ENCODE measurements at places on chromosomes 11 and 22. TPM values are rescaled to one million over a fixed set of nuclear protein-coding genes. Genes with fewer than 3 reads are reported as not detected.
A peak's percentile ranks its signal among the peaks of the same experiment; 100 is the strongest.

Gene PLA2G6
- 38.7 TPM for polyA plus RNA-seq

- peaks cover 64% of the 10 kb centered on the region for H3K27me3 ChIP-seq
- H3K4me3 ChIP-seq: no peak overlapping the region
- no peaks in the 10 kb centered on the region for H3K36me3 ChIP-seq
- H3K27ac ChIP-seq: no peak overlapping the region
- H3K4me1 ChIP-seq: no peaks in the 10 kb centered on the region
- no peak for DNase-seq
These were observed 21.5 kb downstream of the ETS1 start for GRCh38 chr11:128565881-128566280.

GRCh38 chr22:28750471-28750881, 8.6 kb downstream of the HSCB start:
- no peaks in the 10 kb centered on the region for H3K4me1 ChIP-seq
- no peak overlapping the region for H3K27ac ChIP-seq
- DNase-seq: peak; percentile 84

DNA sequence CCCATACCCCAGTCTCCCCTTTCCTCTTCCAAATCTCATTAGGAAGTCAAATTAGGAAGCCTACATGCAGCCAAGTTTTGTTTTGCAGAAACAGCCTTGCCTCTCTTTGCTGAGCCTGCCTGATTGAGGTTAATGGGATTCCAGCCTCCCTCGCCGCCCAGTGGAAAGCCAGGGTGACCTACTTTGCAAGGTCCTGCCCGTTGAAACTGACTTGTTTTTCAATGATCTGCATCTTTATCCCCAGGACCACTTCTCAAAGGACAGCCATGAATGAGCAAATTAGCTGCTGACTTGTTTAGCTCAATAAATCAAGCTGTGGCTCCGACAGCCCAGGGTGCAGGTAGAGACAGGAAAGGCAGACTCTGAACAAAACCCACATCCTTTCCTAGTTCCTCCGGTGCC, 110.4 kb downstream of the RRAS2 start:
- DNase-seq: peak; percentile 31
- H3K27me3 ChIP-seq: peaks cover 5% of the 10 kb centered on the region
- no peaks in the 10 kb centered on the region for H3K36me3 ChIP-seq
- H3K4me3 ChIP-seq: no peak overlapping the region

Gene JAML
- polyA plus RNA-seq: not detected

Gene CD3E
- not detected for polyA plus RNA-seq

DNA sequence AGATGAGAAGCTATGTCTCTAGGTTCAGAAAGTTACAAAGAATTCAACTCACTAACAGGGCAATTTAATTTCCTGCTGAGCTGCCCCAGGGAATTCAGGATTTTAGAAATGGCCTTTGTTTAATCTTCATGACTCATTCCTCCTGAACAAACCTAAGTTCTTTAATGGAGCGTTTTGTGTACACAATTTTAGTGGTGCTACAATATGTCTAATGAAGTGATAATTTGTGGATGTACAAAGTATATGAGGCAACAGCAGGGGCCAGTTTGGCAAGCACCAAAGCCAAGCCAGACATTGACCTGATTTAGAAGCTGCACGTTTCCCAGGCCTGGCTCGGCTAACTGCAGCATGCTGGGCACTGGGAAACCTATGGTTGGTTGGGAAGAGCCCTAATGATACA, 34.4 kb upstream of the HEPHL1 start:
- H3K36me3 ChIP-seq: no peaks in the 10 kb centered on the region
- H3K4me3 ChIP-seq: no peak overlapping the region
- no peaks in the 10 kb centered on the region for H3K27me3 ChIP-seq

Gene ASCL2
- polyA plus RNA-seq: not detected

Gene RPS13
- polyA plus RNA-seq: 731 TPM

Gene CTSF
- polyA plus RNA-seq: 51.0 TPM

GRCh38 chr11:75430714-75431532, 2.1 kb downstream of the KLHL35 start:
- DNase-seq: no peak
- peak overlapping the region; percentile 32 for H3K4me3 ChIP-seq
- H3K27me3 ChIP-seq: peaks cover 57% of the 10 kb centered on the region
- H3K36me3 ChIP-seq: no peaks in the 10 kb centered on the region
- no peaks in the 10 kb centered on the region for H3K4me1 ChIP-seq

GRCh38 chr11:47355283-47356128, 3.0 kb upstream of the MYBPC3 start:
- DNase-seq: peak; percentile 95
- H3K27me3 ChIP-seq: no peaks in the 10 kb centered on the region
- H3K27ac ChIP-seq: peak overlapping the region; percentile 96

DNA sequence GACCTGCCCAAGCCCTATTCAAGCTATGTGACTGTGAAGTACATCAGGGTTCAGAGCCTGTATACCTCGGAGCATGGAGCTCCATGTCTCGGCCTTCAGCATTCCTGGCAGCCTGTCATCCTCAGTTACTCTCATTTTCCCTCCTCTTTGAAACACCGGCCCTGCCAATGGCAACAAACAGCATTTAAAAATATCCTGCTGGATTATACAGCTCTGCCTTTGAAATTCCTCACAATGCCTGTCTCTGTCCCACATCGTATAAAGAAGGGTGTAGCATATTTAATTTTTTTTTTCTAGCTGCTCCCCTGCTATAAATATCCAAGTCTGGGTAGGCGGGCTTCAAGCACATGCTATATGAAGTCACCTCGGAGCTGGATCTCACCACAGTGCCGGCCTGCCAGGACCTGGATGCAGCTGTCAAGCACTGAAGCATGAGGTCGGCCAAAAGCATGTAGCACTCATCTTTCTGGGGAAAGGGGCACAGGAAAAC, 11.8 kb downstream of the ABTB2 start:
- peak overlapping the region; percentile 10 for H3K27ac ChIP-seq
- H3K36me3 ChIP-seq: no peaks in the 10 kb centered on the region
- H3K4me3 ChIP-seq: no peak overlapping the region

Gene BACE1-AS
- 10.4 TPM for polyA plus RNA-seq

DNA sequence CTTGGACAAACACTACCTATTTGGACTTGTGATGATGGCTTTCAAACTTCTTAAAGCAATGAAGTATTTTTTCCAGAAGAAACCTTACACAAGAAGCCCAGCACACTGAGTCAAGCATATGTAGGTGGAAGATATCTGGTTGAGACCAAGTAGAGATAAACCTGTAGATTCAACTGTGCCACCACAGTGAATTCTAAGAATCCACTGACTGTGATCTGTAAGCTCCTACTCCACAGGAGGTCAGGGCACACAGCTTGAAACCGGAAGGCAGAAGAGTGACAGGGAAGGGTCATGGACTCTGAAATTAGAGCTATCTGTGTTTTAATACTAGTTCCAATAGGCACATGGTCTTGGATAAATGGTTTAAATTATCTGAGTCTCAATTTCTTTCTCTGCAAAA, 404.5 kb downstream of the ETS1 start:
- no peak for DNase-seq
- peaks cover 13% of the 10 kb centered on the region for H3K27me3 ChIP-seq
- no peaks in the 10 kb centered on the region for H3K4me1 ChIP-seq
- no peaks in the 10 kb centered on the region for H3K36me3 ChIP-seq
- H3K4me3 ChIP-seq: no peak overlapping the region

GRCh38 chr11:7570938-7571521, 57.2 kb downstream of the PPFIBP2 start:
- no peak overlapping the region for H3K4me3 ChIP-seq
- H3K4me1 ChIP-seq: peaks cover 10% of the 10 kb centered on the region
- DNase-seq: no peak
- no peak overlapping the region for H3K27ac ChIP-seq

DNA sequence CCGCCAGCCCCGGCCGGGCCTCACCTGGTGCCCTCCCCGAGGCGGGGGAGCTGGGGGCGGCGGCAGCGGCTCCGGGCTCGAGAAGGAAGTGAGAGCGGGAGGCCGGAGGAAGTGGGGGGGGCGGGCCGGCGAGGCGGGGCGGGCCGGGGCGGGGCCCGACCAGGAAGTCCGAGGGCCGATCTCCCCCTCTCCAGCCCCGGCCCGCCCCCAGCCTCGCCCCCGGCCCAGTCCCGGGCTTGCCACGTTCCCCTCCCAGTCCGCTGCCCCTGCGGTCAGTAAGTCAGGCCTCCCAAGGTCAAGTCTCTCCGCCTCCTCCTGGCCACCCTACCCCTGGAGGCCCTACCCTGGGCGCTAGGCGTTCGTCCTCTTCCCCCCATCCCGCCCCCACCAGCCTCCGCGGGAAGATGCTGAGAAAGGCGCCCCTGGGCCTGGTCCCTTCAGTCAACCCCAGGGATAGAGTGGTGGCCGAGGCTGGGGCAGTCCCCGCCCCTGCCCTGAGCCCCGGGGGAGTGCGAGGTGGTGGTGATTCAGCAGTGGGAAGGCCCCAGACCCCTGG, at the start of gene RHOG:
TSS of gene RHOG (minus strand) at position 90 of the 556 bp plus-strand sequence. CDS start 12,821 bp downstream, outside the sequence.
- peak within 1 kb of the TSS; percentile 75 for H3K27ac ChIP-seq
- H3K36me3 ChIP-seq: no peaks in the 10 kb centered on the region
- DNase-seq: peak; percentile 81
- H3K27me3 ChIP-seq: no peaks in the 10 kb centered on the region
- peak within 1 kb of the TSS; percentile 91 for H3K4me3 ChIP-seq

- H3K4me1 ChIP-seq: peaks cover 6% of the 10 kb centered on the region
- peaks cover 44% of the 10 kb centered on the region for H3K27me3 ChIP-seq
- no peak overlapping the region for H3K4me3 ChIP-seq
- peak; percentile 88 for DNase-seq
These were observed 2.3 kb downstream of the C1QTNF5 start for GRCh38 chr11:119338318-119338890.

Gene KRTAP5-9
- polyA plus RNA-seq: not detected

DNA sequence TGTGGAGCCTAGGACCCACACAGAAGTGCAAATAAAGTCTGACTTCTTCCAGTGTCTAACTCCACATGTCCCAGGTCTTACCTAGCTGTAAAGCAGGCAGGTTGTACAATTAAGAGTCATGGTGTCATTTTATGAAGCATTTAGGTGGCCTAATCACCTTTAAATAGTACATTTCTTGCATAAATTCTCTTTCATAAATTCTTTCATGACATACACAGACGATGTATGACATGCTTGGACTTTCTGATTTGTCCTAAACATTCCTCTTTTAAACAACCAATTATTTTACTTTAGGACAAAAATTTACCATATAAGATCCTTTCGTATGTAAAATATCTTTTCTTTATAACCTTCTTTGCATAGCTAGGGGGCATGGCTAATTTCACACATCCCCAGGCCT, 31.3 kb downstream of the TSKU start:
- no peaks in the 10 kb centered on the region for H3K4me1 ChIP-seq
- no peak overlapping the region for H3K27ac ChIP-seq
- no peak for DNase-seq
- no peaks in the 10 kb centered on the region for H3K36me3 ChIP-seq
- H3K4me3 ChIP-seq: no peak overlapping the region
- H3K27me3 ChIP-seq: no peaks in the 10 kb centered on the region

DNA sequence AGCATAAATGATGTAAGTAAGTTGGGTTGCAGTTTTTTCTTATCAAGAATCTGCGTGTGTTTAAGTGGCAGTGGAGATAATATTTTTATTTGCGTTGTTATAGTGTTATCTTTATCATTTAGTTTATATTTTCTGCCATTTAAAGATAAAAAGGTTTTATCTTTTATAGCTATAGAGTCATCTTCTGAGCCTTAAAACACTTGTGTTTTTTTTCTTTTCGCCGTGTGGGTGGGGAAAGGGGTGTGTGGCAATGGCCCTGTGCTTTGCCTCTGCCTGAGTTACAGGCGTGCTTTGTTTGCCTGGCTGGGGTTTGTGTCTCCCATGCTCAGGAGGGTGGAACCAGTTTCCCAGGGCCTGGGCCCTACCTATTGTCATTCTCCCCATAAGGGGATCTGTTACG, 16.2 kb downstream of the ARHGEF12 start:
- no peak overlapping the region for H3K27ac ChIP-seq
- no peak overlapping the region for H3K4me3 ChIP-seq
- DNase-seq: no peak

GRCh38 chr11:95293116-95293515, 62.1 kb upstream of the SESN3 start:
- no peak for DNase-seq
- H3K27me3 ChIP-seq: no peaks in the 10 kb centered on the region
- no peak overlapping the region for H3K27ac ChIP-seq
- H3K4me1 ChIP-seq: peaks cover 15% of the 10 kb centered on the region

- peaks cover 19% of the 10 kb centered on the region for H3K4me1 ChIP-seq
- H3K36me3 ChIP-seq: no peaks in the 10 kb centered on the region
- H3K27me3 ChIP-seq: no peaks in the 10 kb centered on the region
- no peak overlapping the region for H3K27ac ChIP-seq
These were observed 818.6 kb upstream of the FAT3 start for GRCh38 chr11:91406009-91406408.

Gene RIMBP3C
- polyA plus RNA-seq: 0.32 TPM

- no peak overlapping the region for H3K4me3 ChIP-seq
- no peaks in the 10 kb centered on the region for H3K36me3 ChIP-seq
- DNase-seq: peak; percentile 41
- H3K4me1 ChIP-seq: peaks cover 3% of the 10 kb centered on the region
- H3K27ac ChIP-seq: no peak overlapping the region
- no peaks in the 10 kb centered on the region for H3K27me3 ChIP-seq
These were observed 95.1 kb downstream of the CCDC81 start for GRCh38 chr11:86469491-86470388.

DNA sequence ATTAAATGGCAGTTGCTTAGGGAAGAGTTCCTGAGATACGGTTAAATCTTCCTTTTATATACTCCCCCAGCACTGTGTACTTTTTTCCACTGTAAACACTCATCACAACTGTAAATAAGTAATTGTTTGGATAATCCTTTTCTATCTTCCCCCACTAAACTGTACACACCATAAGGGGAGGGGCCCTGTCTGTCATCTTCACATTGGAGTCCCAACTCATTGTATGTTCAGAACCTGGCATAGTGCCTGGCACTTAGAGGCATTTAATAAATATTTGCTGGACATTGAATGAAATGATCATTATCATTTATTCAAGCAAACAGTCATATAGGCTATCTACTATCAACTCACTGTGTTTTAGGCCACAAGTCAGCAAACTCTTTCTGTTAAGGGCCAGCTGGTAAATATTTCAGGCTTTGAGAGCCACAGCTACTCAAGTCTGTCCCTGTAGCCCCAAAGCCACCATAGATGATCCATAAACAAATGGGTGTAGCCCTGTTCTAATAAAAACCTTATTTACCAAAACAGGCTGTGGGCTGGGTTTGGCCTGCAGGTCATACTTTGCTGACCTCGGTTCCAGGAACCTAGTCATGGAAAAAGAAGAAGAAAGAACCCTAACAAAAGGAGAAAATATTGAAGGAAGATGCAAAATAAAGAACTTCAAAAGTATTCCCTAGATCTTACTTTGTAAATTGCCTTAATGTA, 70.0 kb downstream of the AMOTL1 start:
- H3K4me1 ChIP-seq: peaks cover 3% of the 10 kb centered on the region
- no peak overlapping the region for H3K4me3 ChIP-seq
- no peaks in the 10 kb centered on the region for H3K36me3 ChIP-seq
- H3K27me3 ChIP-seq: peaks cover 77% of the 10 kb centered on the region

Gene IGSF9B
- 1.7 TPM for polyA plus RNA-seq

Gene ARAP1
- 54.6 TPM for polyA plus RNA-seq

GRCh38 chr11:17606233-17607082, 59.4 kb downstream of the OTOG start:
- H3K4me1 ChIP-seq: no peaks in the 10 kb centered on the region
- DNase-seq: no peak
- no peaks in the 10 kb centered on the region for H3K36me3 ChIP-seq

All from cardiac muscle cell (in vitro differentiated cells and primary cell).